Left colon (tissue), 2 donors: ENCODE measurements at places on chromosomes 5 and 9. TPM values are rescaled to one million over a fixed set of nuclear protein-coding genes. Genes with fewer than 3 reads are reported as not detected.

FBXL17 gene
- 19.5 TPM for total RNA-seq

HAVCR2 gene
- 4.9 TPM for total RNA-seq

HTR4 gene
- total RNA-seq = 19.0 TPM

DBH gene
- total RNA-seq = not detected

OTP gene
- not detected for total RNA-seq

PCYOX1L gene
- total RNA-seq = 3.9 TPM

FAXDC2 gene
- total RNA-seq = 36.6 TPM

PRELID2 gene
- 95.0 TPM for total RNA-seq

EIF4E1B gene
- not detected for total RNA-seq
